ENCODE measurements at places on chromosomes 5 and 9.

DNA sequence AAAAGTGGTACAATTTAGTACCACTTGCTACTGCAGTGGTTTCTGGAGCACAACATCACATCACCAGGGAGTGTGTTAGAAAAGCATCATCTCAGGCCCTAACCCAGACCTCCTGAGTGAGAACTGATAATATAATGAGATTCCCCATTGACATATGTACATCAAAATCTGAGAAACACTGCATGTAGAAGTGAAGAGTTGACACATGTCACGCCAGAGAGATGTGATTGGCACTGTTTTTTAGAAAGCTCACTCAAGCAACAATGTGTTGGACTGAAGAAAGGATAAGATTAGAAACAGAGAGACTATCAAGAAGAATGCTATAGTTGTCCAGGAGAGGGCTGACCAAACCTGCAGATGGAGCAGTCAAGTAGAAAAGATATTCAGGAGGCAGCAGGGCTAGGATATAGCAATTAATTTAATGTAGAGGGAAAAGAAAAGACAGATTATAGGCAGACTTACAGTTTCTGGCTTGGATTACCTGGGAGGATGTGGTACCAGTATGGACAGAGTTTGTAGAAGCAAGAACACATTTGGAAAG lies 324.4 kb upstream of the ADAMTSL1 start:
- DNase-seq, result no peak

GRCh38 chr9:3912280-3912679 lies 386.5 kb upstream of the RFX3 start:
- DNase-seq, result no peak

- DNase-seq, result no peak
Measured at GRCh38 chr5:141672841-141673813, 8.9 kb downstream of the ARAP3 start.

DNA sequence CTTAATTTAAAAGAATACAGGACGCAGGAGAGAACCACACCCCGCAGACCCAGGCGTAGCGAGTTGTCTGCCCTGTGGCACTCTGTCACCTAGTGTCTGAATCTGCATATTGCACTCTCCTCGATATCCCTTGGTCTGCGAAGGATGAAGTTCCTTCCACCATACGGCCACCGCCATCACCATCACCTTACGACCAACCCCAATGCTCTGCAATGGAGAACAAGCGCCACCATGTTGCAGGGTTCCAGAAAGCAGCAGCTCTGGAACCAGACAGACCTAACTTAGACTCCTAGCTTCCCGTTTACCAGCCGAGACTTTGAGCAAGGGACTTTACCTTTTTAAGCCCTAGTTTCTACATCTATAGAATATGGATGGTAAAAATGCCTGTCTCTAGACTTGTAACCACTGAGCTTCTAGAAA lies 77.4 kb upstream of the DMRT1 start:
- DNase-seq, result peak; percentile 26

DNA sequence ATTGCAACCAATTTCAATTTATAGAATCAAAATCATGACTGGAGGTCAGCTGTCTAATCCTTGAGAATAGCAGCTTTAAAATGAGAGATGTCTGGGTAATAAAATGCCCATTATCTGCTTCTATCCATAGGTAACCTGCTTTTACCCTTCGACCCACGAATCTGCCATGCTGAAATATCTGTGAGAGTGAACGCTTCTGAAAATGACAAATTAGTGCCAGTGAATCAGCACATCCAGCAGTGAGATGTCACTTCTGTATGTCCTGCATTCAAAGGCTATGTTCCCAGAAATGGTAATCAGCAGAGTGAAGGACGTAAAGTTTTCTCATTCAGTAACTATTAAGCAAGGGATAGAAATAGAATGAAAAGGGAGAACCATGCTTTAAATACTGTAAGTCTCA lies 532.4 kb upstream of the ITGA1 start:
- no peak for DNase-seq
